ENCODE measurements at places on chromosomes 4 and X. TPM values are rescaled to one million over a fixed set of nuclear protein-coding genes. Genes with fewer than 3 reads are reported as not detected.

DNA sequence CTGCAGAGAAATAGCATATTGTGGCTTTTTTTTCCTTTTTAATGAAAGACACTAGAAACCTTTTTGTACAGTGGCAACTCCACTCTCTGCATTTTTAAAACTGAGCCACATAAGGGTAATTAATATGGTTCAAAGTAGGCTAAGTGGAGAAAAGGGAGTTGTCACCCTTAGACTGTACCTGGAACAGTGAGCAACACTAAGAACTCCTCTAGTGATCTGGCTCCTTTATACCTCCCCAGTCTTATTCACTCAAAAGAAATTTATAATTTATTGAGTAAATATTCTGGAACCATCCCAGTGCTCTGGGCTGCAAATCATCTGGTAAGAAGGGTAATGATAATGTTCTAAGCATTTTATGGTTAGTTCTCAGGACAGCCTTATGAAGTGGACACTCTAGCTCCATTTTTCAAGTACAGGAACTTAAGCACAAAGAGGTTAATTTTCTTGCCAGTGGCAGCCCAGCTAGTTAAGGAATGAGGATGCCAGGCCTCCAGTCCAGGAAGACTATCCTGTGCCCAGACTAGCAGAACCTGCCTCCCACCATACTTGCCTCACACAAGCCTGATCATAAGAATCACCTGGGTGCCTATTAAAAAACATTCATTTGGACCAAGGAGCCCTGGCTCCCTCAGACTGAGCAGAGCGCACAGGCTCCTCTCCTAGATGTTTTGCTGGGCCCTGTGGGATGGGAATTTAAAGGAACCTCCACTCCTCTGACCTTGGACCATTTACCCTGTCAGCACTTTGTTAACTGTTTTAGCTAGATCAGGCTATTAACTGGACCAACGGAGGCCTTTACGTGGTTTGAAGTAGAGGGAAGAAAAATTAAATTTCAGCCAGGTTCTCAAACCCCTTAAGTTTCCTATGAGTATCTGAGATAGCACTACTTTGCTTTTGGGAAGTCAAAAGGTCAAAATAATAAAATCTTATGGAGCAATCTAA is 102.6 kb downstream of the PDE5A start:
- no peaks in the 10 kb centered on the region for H3K36me3 ChIP-seq
- no peak overlapping the region for H3K4me3 ChIP-seq
- no peaks in the 10 kb centered on the region for H3K4me1 ChIP-seq
- no peak overlapping the region for H3K27ac ChIP-seq
- DNase-seq: no peak

- no peak overlapping the region for H3K4me3 ChIP-seq
- H3K36me3 ChIP-seq: no peaks in the 10 kb centered on the region
- no peaks in the 10 kb centered on the region for H3K27me3 ChIP-seq
- no peak overlapping the region for H3K27ac ChIP-seq
- peaks cover 16% of the 10 kb centered on the region for H3K4me1 ChIP-seq
Measured at GRCh38 chrX:106481341-106481740, 130.4 kb upstream of the RADX start.

- H3K4me3 ChIP-seq: no peak overlapping the region
- H3K36me3 ChIP-seq: no peaks in the 10 kb centered on the region
- no peaks in the 10 kb centered on the region for H3K4me1 ChIP-seq
- H3K27ac ChIP-seq: no peak overlapping the region
Measured at GRCh38 chrX:1012678-1013300, 199.7 kb downstream of the CRLF2 start.

Gene PNCK
- not detected for total RNA-seq

Measured in CD4-positive, alpha-beta memory T cell (primary cell).